NCI-H1048 (cell line): ENCODE measurements at places on chromosomes 5 and 9.

DNA sequence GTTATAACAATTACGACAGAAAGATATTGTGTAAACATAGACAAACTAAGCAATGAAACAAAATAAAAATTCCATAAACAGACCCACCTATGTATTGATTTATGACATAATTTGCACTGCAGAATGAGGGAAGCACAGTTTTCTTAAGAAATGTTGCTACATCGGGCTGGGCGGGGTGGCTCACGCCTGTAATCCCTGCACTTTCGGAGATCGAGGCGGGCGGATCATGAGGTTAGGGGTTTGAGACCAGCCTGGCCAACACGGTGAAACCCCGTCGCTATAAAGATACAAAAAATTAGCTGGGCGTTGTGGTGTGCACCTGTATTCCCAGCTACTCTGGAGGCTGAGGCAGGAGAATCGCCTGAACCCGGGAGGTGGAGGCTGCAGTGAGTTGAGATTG is 1344.4 kb upstream of the WWC1 start:
- DNase-seq, result no peak

- peak; percentile 49 for DNase-seq
Measured at GRCh38 chr5:82165740-82166530, 112.2 kb downstream of the RPS23 start.

- no peak for DNase-seq
Measured at GRCh38 chr5:102418531-102418930, 80.3 kb downstream of the SLCO6A1 start.

DNA sequence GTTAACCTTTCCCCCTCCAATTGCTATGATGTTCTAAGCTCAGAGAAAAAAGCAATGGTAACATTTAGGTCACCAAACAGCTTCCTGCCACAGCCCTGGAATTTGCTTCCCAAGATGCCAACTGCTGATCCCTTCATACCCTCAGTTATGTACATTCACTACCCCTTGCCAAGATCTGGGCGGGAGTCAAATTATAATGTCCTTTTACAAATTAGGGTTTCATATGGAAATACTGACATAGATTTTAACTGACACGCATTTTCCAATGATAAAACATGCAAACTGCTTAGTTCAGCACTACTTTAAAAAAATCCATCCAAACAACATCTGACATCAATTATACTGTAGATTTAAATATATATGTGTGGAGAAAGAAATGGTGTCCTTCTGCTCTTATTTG is 5.0 kb downstream of the LOX start:
- DNase-seq, result peak; percentile 67

DNA sequence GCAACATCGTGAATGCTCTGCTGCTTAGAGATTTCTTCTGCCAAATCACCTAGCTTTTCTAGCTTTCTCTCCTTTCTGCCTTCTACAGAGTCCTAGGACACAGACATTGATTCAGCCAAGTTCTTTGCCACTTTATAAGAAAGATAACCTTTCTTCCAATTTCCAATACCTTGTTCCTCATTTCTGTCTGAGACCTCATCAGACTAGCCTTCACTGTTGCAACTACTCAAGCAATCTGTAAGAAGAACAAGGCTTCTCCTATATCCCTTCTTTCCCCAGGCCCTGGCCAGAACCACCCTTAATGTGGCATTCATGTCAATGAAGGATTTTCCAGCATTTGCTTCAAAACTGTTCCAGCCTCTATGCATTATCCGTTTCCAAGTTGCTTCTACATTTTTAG is 24.3 kb downstream of the FBXO10 start:
- DNase-seq, result no peak

DNA sequence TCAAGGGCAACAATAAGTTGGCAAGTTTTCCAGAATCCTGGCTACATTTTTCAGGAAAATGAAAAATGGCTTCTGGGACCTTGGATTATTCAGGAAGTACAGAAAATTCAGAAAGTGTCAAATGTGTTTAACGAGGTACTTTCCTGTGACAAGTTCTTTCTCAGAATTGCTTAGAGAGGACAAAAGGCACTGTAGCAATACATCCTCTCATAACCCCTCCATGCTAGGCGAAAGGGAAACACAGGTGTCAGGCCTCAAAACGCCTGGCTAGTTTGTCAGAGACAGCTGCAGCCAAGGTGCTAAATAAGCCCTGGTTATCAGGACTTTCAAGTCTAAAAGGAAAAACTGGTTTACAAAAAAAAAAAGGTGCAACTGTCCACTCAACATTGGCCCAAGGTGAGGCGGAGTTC is 115.2 kb downstream of the GNAQ start:
- no peak for DNase-seq

DNA sequence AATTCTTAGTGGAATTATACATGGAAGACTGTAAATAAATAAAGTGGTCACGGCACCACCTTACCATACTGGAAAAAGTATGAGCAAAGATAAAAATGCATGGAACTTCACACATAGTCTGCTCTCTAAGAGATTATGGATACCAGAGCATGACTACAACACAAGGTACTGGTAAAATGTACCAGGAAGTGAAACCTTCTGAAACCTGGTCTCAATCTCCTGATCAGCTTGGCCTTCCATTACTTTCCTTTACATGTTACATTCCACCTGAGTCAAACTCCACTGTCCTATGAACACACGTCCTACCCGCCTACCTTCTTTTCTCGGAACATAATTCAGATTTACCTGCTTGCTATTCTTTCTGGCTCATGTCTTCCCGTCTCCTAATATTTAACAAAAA is 15.9 kb downstream of the PTAR1 start:
- no peak for DNase-seq

- no peak for DNase-seq
Measured at GRCh38 chr5:87004101-87004500, 263.6 kb upstream of the RASA1 start.

DNA sequence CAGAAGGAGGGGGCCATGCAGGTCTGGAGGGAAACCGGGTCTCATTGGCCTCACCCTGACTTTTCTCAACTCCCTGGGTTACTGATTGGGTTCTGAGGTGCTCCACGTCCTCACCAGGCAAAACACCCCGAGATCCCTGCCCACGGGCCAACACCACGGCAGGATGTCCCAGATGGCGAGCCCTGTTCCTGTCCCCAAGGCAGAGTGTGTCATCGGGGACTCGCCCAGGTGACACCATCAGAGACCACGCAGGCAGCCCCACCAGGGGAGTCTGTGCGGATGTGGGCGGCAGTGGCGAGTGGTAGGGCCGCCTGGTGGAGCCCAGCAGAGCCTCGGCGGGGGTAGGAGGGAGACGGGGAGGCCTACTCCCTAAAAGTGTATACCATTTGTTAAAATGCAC is 59.0 kb upstream of the UBAC1 start:
- DNase-seq, result no peak

DNA sequence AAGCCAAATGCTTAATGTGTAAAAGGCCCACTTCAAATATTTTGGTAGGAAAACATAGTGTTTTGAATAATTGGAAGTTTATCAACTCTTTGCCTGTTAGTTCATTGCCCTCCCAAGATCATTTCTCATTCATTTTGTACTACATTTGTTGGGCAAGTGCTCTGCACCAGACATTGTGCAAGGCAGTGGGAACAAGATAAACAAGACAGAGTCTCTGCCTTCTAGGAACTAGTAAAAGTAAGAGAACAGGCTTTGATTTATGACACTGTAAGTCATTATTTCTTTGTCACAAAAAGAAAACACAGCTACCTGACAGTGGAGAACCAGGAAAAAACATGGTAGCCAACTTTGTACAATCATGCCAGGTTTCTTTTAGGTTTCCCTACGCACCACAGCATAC is 63.7 kb upstream of the PAM start:
- no peak for DNase-seq

- peak; percentile 19 for DNase-seq
Measured at GRCh38 chr9:101652601-101653175, 57.9 kb upstream of the PPP3R2 start.

DNA sequence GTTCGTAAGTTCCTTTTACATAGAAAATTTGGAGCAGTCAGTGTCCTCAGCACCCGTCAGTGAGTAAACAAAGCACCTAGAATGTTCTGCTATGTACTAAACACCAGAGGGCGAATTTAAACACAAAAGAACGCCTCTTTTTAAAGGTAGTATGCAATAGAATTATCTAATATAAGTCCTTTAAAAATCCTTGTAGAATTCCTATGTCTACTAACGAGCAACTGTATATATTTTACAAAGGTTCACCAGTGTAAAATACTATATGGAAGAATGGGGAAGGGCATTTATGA is 499 bp upstream of the TMEM232 start:
- DNase-seq, result no peak

GRCh38 chr5:36073595-36074216 is 7.0 kb upstream of the UGT3A2 start:
- no peak for DNase-seq

GRCh38 chr5:96664669-96665068 is 2.5 kb downstream of the CAST start:
- DNase-seq, result no peak

- DNase-seq, result no peak
Measured at GRCh38 chr5:38446029-38446522, 110.4 kb downstream of the LIFR start.
